Mesothelial cell of epicardium (in vitro differentiated cells): ENCODE measurements at places on chromosomes 5 and 9. TPM values are rescaled to one million over a fixed set of nuclear protein-coding genes. Genes with fewer than 3 reads are reported as not detected.

TYRP1 gene
- 0.42 to 1.0 TPM (median 0.64 TPM) in 3 replicates for total RNA-seq

NRARP gene
- 7.4 to 9.6 TPM (median 9.2 TPM) in 3 replicates for total RNA-seq

BHMT2 gene
- total RNA-seq, result not detected in 3 replicates

SPOCK1 gene
- 5.0 to 6.6 TPM (median 6.4 TPM) in 3 replicates for total RNA-seq

DIPK1B gene
- total RNA-seq, result 56.2 to 60.5 TPM (median 58.1 TPM) in 3 replicates

PRDM9 gene
- not detected in 3 replicates for total RNA-seq

DMXL1 gene
- 68.6 to 75.2 TPM (median 74.9 TPM) in 3 replicates for total RNA-seq

PPP3R2 gene
- total RNA-seq, result 0.34 to 0.38 TPM (median 0.34 TPM) in 3 replicates

TMOD1 gene
- 0.49 to 0.66 TPM (median 0.59 TPM) in 3 replicates for total RNA-seq

PITX1 gene
- 80.2 to 89.6 TPM (median 88.0 TPM) in 3 replicates for total RNA-seq

SEMA5A gene
- total RNA-seq, result 20.0 to 26.7 TPM (median 23.1 TPM) in 3 replicates

ENTPD2 gene
- total RNA-seq, result 4.8 to 6.3 TPM (median 5.2 TPM) in 3 replicates

GABRA1 gene
- total RNA-seq, result not detected in 3 replicates

TPPP gene
- total RNA-seq, result 0.16 to 0.24 TPM (median 0.18 TPM) in 3 replicates

CSF2 gene
- not detected in 3 replicates for total RNA-seq

PCDHA9 gene
- total RNA-seq, result 3.1 to 4.0 TPM (median 3.4 TPM) in 3 replicates

SELENOP gene
- 84.5 to 95.8 TPM (median 86.9 TPM) in 3 replicates for total RNA-seq

SPAG8 gene
- 0.89 to 1.6 TPM (median 1.4 TPM) in 3 replicates for total RNA-seq

PLCXD3 gene
- total RNA-seq, result not detected in 3 replicates

LECT2 gene
- not detected in 3 replicates for total RNA-seq

CDKN2B gene
- total RNA-seq, result 40.3 to 47.6 TPM (median 45.2 TPM) in 3 replicates

ARHGEF28 gene
- 0.22 to 0.40 TPM (median 0.29 TPM) in 3 replicates for total RNA-seq

FCN1 gene
- total RNA-seq, result not detected in 3 replicates

SMC2 gene
- 19.3 to 22.6 TPM (median 20.1 TPM) in 3 replicates for total RNA-seq

PCDHA10 gene
- 18.6 to 20.1 TPM (median 19.8 TPM) in 3 replicates for total RNA-seq

DCP2 gene
- total RNA-seq, result 88.5 to 98.6 TPM (median 90.0 TPM) in 3 replicates

BNC2 gene
- 45.1 to 52.1 TPM (median 46.4 TPM) in 3 replicates for total RNA-seq

ADGRD2 gene
- 0.62 to 0.78 TPM (median 0.63 TPM) in 3 replicates for total RNA-seq

LOX gene
- 16.3 to 17.4 TPM (median 16.9 TPM) in 3 replicates for total RNA-seq

MSANTD3 gene
- 34.7 to 36.6 TPM (median 35.4 TPM) in 3 replicates for total RNA-seq

PFN3 gene
- total RNA-seq, result not detected in 3 replicates

ROR2 gene
- total RNA-seq, result 36.7 to 41.0 TPM (median 39.7 TPM) in 3 replicates

MLANA gene
- total RNA-seq, result not detected in 3 replicates

FAM221B gene
- 0.07 TPM in 1 of 3 replicates, not detected in the others for total RNA-seq

TEK gene
- 5.9 to 6.7 TPM (median 6.1 TPM) in 3 replicates for total RNA-seq

IL3 gene
- not detected in 3 replicates for total RNA-seq

CAMK2A gene
- 3.9 to 4.1 TPM (median 4.0 TPM) in 3 replicates for total RNA-seq

HACD4 gene
- total RNA-seq, result 3.0 TPM in 3 replicates

PCDHGB7 gene
- 14.1 to 16.4 TPM (median 14.9 TPM) in 3 replicates for total RNA-seq

HTR4 gene
- total RNA-seq, result 0.27 to 0.41 TPM (median 0.33 TPM) in 3 replicates

PCDHB2 gene
- 116 to 127 TPM (median 118 TPM) in 3 replicates for total RNA-seq

TRIM36 gene
- 1.3 to 2.5 TPM (median 1.3 TPM) in 3 replicates for total RNA-seq

LCN9 gene
- 0.97 to 1.7 TPM (median 1.4 TPM) in 3 replicates for total RNA-seq

SOX30 gene
- not detected in 3 replicates for total RNA-seq

DDX4 gene
- total RNA-seq, result 0.18 TPM in 1 of 3 replicates, not detected in the others

ARID3C gene
- total RNA-seq, result 0.42 to 0.80 TPM in 2 of 3 replicates, not detected in the other

PCDHGB3 gene
- 0.59 to 0.74 TPM (median 0.64 TPM) in 3 replicates for total RNA-seq

NMUR2 gene
- 1.7 to 1.9 TPM (median 1.8 TPM) in 3 replicates for total RNA-seq
